ENCODE measurements at places on chromosomes 13 and 19.

DNA sequence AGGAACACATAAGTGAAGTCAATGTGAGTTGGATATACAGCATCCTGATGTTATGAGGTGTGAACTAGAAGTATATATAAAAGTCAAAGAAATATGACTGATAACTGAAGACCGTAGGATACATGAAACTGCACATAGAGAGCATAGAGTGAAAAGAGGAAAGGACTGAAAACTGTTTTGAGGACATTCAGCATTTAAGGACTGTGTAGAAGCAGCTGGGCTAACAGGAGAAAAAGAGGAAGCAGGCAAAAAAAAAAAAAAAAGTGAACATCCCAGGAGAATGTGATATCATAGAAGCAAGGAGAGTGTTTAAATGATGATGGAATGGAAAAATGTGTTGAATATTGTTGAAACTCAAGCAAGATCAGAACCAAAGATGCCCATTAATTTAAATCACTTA, 363.5 kb downstream of the PCDH20 start:
- DNase-seq: no peak

GRCh38 chr19:16702123-16702522, 17.5 kb upstream of the NWD1 start:
- no peak for DNase-seq

- DNase-seq: no peak
Observed at GRCh38 chr19:9018163-9018875, 8.1 kb upstream of the MUC16 start.

DNA sequence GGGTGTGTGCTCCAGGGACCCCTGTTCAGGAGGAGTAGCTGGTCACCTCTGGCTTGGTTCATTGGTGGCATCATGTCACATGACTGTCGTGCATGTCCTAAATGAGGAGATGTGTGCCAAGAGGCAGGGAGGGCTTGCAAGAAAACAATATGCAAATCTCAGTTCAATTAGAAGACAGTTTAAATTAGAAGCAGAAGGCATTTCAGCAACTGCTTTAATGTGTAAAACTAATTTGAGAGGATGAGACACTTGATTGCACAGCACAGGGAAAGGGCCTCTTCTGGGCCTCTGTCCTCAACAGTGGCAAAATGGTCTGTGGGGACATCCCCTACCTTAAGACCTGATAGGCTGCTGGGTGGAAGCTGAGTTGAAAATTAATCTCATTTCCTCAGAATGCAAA, 54.6 kb downstream of the SPATA13 start:
- no peak for DNase-seq

- DNase-seq: no peak
Observed at GRCh38 chr13:77555246-77555645, 19.7 kb downstream of the SCEL start.
